Left forelimb (tissue), 1 donor: ENCODE measurements at places on chromosomes 3 and 15.

DNA sequence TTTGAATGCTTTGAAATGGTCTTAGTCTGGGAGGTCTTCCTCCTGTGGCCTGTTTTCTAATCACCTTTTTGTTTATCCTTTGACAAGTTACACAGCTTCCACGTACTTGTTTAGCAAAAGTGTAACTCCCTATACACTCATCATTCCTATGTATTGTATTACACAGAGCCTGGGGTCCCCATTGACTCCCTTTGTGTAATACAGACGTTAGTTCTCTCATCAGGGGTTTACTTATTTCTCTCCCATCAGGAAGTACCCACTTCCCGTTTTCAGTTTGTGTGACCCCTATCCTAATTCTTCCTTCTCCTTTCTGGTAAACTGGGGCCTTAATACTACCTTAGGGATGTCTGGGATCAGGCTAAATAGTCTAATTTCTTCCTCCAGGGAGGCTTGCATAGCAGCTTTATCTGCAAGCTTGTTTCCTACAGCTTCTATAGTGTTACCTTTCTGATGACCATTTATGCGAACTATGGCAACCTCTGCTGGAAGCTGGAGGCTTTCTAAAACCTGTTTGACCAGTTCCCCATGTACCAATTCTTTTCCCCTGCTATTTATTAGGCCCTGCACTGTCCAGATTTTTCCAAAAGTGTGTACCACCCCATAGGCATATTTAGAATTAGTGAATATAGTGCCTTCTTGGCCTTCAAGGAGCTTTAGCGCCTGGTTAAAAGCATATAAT, 22.4 kb downstream of the ARL8B start:
- no peak for DNase-seq

DNA sequence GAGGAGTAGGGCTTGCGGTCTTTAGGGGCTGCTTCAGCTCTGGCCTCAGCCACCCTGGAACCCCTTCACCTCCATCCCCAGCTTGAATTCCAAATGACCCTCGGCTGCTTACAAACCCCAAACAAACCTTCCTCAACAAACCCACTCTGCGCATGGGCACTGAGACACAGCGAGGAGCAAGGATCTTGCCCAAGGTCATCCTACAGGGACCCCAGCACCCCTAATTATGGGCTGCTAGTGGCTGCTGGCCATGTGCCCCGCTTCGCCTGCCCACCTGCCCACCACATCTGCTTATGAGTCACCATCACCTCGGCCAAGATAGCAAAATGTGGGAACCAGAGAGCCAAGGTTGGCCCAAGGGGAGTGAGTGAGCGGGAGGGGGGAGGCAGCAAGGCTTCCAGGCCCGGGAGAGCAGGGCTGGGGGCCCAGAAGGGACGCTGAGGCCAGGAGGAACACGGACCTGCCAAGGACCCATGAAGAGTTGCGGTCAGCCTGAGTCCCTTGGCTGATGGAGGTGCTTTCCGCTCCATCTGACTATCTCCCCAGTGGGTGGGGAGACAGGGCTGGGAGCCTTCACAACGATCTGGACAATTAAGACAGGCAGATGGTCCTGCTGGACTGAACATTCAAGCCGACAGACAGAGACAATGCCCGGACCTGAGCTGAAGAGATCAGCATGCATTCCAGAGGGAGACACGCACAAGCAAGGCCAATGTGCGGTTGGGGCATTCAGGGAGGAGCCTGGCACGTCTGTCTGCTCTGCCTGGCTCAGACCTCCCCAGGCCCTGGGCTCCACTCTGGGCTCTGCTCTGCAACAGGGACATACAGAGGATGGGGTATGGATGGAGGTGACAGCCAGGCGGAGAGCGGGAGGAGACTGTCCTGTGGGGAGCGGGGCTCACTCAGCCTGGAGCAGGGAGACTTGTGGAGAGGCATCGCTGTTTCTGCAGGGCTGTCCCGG, 10.8 kb upstream of the GRIP2 start:
- no peak for DNase-seq

DNA sequence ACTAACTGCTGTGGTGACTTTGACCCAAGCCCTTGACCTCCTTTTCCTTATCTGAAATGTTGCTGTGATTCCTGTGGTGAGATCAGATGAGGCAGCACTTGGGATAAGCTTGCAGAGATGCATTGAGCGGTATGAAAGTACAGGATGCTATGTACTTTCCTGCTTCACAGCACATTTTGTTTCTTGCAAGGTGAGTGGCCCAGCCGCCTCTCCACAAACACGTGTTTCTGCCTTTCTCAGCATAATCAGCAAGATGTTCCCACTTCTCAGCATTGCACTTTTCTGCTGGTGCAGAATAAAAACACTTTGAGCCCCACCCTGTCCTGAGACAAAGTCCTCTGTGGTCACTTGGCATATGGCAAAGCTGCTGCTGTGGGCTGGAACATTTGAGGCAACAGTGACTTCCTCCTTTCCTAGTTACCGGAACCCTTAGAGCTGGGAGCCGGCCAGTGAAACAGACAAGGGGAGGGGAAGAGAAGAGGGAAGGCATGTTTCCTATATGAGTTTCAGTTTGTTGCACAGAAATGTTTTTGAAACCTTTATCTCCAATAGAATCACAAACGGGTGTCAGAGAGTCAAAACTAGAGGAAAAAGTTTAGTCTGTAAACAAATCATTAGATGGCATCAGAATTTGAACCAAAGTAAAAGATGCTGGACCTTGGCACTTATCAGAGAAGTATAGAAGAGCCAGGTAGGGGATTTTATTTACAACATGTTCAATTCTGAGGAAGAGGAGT, 5.0 kb downstream of the NUDT16 start:
- DNase-seq, result no peak

GRCh38 chr3:183491923-183492848, 63.3 kb downstream of the KLHL6 start:
- DNase-seq, result no peak

DNA sequence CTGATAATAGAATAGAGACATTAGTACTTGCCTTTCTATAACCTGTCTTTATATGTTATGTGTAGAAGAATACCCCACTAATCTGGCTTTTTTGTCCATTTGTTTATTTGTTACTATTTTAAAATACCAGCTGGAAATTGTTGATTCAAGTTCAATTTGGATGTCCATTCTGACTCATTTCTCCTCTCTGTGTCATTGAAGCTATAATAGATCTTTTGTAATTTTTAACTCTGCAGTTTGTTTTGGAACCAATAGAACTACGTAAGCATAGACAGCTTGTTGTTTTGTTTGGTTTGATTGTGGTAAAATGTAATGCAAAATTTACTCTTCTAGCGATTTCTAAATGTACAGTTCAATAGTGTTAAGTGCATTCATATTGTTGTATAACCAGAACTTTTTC, 390.4 kb downstream of the ZIC1 start:
- DNase-seq, result no peak

DNA sequence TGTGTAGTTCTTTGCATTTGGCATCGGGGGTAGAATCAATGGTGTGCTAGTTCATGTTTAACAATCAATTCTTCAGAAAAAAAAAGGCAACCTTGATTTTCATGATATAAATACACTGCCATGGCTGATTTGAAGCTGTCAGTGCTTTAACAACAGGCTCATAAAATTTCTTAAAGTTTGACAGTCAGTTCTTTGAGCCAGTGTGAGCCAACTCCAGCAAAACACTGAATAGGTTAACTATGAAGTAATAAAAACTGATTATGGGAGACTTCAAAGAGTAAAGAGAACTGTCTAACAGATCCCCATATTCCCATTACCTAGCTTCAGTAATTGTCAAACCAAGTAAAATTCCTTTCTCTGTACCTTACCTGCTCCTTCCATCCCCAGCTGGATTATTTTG, 241.7 kb upstream of the SUCLG2 start:
- no peak for DNase-seq

DNA sequence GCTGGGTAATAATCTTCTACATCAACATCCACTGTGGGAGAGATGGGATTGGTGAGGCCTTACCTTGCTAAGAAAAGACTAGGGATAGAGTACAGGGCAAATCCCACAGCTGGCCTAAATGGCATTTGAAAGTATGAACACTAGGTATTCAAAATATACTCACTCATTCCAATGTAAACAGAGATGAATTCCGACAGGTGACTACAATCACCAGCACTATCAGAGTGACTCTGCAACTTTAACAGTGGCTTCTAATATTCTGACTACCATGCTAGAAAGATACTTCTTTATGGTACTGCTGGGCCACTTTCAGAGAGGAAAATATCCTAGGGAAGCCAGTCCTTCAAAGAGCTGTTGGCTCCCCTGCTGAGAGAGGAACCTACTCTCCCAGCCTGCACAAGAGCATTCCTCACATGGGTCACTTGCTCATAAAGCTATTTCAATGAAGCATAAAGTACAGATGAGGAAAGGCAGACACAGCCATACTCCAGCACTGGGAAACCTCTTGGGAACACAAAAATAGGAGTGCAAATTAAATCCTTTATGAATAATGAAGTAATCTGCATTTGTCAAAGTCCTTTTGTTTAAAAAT, 21.5 kb upstream of the MAN2C1 start:
- DNase-seq, result no peak

GRCh38 chr3:43194069-43194468, 88.2 kb upstream of the POMGNT2 start:
- no peak for DNase-seq

DNA sequence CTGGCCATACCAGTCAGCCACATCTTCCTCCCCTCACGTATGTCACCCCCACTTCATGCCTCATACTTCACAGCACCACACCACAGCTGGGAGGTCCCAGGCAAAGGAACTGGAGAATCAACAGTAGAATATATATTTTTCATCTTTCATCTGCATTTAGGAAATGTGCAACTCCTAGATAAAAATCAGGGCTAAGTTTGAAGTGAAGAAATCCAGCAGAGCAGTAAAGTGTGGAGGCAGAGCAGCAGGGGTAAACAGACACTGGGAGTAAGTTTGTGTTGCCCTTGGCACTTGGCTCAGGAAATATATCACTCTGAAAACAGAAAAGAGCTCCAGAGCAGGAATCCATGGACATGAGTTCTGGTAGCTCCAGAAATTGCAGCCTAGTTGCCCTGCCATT, 2.8 kb upstream of the HERC1 start:
- no peak for DNase-seq

DNA sequence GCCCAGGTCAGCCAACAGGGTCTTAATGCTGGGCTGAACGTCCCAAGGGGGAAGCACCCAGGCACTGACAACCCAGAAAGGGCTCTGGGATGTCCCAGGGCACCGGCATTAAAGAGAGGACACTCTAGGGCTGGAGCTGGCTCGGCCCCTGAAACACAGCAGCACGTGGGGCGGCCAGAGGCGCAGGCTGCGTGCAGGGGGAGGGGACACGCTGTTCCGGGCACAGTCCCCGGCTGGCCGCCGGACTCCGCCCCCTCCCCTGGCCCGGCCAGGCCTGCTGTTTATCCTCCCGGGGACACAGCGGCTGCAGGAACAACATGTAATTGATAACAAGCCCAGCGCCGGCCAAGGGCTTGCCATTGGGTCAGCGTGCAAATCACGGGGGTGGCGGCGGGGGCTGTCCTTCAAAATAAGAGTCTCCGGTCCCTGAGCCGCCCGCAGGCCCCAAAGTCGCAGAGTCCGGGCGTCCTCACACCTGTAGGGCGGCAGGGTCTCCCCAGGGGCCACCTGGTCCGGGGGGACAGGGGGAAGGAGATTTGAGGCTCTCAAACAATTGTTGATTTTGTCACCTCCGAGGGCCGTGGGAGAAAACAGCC, 1.3 kb downstream of the KLF15 start:
- DNase-seq, result peak; percentile 87

DNA sequence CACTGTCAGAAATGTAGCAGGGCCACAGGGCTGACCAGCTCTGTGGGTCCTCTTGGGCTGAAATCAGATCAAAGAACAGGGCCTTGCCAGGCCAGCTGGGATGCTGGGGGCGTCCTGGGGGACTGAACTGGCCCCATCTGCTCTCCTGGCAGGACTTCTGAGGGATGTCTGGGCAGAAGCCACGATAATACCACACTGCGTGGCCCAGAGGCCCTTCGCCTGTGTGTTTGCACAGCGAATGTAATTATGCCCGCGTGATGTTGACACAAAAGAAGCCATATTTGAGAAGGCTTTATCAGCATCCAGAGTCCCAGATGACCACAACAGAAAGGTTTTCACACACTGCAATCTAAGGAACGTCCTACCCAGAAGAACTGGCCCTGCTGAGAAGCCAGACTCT, 174.0 kb downstream of the RAB11A start:
- no peak for DNase-seq

DNA sequence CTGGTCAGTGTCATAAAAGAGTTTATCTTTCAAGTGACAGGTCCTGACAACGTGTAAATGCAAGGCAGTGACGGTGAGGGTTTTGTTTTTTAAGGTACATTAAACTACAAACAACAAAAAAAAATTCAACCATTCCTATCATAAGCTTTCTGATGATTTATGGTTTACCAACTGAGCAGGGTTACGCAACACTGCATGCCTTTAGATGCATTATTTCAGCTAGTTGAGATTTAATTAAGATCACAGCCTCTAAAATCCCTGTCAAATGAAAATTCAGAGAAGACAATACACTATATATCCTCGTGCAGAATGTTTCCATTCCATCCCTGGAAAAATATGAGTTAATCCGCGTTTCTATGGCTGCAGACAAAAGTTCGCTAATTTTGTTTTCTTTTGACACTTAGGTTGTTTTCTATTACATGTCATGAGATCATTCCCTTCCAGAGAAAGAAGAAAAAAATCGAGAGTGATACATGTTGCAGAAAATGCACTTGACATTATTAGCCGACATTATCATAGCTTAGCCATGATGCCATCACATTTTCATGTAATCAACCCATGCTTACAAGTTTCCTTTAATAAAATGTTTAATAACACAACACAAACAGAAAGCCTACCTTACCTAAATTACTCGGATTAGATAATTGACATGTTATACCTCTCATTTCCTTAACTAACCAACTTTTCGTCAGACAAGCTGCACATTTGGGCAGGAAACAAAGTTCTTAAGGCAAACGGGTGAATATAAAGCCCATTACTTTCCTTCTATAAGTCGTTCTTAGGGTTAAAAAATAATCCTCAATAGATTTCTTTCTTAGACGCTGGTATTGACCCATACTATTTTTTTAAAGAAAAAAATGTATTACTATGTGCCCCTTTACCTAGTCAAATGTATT, 521.2 kb downstream of the FOXP1 start:
- DNase-seq, result no peak

DNA sequence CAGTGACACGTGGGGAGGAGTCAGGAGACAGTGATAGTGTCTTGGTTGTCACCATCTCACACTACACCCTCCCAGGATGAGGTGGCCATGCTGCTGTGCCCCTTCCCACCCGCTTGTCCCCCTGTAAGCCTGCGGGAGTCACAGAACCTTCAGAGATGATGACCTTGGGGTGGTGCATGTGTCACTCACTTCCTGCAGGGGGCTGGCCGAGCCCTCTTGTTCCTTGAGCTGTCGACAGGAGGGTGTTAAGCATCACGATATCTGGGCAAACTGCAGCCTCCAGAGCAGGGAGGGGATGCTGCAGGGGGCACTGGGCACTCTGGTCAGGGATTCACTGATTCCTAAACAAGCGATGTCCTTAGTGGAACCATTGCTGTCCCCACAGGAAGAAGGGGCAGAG, 27.7 kb downstream of the FAH start:
- no peak for DNase-seq

DNA sequence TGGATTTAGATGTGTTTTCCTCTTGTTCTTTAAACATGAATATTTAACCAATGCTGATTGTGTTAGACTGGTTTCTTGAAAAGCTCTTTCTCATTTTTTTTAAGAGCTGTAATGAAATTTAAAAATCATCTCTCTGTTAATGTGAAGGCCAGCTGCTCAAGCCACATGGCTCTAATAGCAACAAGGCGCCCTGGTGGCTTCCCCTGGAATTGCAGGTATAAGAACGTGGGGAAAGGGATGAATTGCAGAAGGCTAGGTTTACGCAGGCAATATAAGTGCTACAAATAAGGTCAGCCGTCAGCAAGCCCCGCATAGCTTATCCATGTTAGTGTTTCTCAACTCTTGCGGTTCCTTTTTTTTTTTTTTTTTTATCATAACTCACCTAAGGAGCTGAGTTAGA, 108.5 kb downstream of the SAMMSON start:
- DNase-seq, result no peak
